ENCODE measurements at places on chromosomes 4 and X. TPM values are rescaled to one million over a fixed set of nuclear protein-coding genes. Genes with fewer than 3 reads are reported as not detected.

DNA sequence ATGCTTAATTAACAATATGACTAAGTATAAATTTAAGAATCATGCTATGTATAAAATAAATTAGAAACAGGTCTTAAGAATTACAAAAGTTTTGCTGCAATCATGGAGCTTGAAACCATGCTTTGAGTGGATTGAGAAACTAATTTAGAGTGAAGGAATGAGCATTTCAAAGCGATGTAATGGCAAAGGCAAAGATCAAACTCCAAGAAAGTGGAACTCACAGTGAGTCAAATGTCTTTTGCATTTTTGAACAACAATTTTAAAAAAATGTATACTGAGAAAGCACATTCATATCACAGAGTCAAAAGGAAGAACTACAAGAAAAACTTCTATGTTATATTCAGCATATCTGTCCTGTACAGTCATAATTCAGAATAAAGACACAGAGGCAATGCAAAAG lies 6.6 kb downstream of the GPRIN3 start:
- DNase-seq: no peak

DNA sequence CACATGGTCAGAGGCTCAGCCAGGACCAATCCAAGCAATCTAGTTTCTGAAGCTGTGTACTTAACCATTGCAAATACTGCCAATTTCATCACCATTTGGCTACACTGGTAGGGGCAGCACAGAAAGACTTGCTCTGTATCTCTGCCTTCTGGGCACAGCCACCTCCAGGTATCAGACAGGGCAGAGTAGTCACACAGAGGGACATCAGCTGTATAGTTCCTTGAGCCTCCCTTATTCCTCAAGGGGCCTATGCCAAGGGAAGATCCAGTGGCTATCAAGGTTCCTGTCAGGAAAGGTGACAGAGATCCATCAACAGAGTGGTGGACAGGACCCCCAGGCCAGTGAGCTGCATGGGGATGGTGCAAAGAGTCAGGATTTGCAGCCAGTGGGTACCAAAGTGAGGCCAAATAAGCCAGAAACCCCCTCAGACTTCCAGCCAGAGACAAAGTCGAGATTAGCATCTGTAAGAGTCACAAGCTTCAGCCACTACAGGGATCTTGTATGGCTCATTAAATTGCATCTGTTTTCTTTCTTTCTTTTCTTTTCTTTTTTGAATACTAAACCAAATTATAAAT lies 381.6 kb upstream of the CPEB2 start:
- DNase-seq: no peak

- DNase-seq: no peak
Observed at GRCh38 chrX:53768451-53768850, 81.9 kb upstream of the HUWE1 start.

DNA sequence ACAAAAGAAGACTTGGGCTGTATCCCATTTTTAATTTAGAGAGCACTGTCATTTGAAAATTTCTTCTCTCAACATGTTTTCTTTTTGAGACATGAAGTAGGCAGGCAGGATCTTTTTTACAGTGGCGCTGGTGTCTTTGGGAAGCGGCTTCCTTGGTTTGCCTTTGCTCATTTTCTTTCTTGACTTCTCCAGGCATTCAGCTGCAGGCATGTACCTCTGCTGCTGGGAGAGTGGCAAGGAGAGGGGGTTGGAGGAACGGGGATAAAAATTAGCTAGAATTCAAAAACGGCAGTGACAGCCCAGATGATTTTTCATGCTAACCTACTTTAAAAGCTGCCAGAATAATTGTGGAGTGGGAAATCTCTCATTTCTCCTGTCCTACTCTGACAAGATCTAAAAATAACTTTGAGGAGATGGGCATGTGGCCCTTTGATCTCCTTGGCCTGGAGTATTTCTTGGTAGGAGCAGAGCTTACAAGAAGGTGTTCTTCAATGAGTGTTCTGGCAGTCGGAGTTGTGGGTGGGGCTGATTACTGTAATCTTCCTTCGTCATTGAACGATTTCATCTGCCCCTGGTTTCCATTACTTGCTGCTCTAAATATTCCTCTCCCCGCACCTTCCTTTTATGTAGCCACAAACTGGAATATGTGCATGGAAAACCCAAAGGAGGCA lies 54.8 kb downstream of the TBL1X start:
- DNase-seq: no peak

GRCh38 chrX:151711154-151711553 lies 4.7 kb upstream of the FATE1 start:
- no peak for DNase-seq

DNA sequence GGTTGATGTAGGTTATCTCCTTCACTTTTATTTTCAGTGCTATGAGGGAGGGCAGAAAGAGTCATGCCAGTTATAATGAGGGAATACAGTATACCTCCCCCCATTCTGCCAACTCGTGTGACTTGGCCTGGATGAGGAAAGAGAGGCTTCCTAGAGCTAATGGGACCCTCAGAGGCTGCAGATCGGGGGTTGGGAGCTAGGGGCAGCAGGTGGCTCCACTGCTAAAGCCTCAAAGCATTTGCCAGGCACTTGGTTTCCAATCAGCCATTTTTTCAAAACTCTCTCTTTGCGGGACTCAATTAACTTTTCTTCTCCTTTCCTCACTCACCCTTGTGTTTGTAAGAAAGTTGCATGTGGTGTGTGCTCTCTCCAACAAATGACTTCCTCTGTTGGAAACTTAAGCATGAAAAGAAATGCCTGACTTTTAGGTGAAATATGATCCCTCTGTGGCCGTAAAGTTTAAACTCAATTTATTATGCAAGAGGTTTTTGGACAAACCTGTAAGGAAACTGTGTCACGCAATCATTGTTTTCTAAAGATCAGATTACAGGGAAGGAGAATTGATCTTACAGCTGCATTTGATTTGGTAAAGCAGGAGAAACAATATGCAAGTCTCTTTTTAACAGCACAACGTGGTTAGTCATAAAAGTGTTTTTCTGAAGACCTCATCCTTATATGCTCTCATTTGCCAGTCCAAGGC lies 7.0 kb downstream of the SFRP2 start:
- DNase-seq: no peak

DNA sequence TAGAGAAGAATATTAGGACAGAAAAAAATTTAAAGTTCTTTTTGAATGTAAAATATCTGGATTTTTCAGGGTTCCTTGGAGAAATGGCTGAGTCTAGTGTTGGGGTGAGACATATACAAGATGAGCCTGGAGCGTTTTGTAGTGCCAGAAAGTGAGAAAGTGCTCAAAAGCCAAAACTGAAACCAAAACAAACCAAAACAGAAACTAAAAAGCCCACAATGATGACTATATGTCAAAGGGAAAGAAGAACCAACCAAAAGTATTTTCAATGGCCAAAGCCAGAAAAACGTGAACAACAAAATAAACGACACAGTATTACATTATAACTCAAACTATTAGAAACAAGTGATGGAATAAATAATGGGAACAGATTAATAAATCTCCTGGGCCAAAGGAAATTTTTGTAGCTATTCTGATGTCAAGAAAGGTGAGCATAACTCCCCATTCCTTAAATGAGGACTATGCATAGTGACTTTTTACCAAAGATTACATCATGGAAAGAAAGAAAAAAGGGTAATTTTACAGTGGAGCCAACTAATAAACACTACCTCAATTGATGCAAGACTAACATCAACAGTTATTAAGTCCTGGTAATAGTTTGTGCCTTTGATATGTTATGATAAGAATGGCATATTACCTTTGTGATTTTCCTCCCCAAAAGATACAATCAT lies 1137.6 kb downstream of the C4orf33 start:
- no peak for DNase-seq

- DNase-seq: no peak
Observed at GRCh38 chr4:80610845-80611677, 275.5 kb downstream of the CFAP299 start.

DNA sequence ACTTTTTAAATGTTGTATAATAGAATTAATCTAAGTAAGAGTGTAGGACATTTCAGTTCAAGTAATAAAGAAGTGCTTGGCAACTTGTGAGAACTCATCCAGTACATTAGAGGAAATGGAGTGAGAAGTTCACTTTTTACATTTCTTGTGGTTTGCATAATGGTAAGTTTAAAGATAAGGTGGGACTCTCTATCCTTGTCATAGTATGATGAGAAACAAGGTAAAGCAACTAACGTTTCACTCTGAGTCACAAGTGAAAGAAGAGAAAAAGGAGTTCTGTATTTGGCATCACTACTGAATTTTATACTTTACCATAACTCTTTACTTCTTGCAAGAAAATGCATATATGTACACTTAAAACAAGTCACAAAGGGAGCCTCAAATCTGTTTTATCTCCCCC lies 219.4 kb downstream of the SLC4A4 start:
- no peak for DNase-seq

DNA sequence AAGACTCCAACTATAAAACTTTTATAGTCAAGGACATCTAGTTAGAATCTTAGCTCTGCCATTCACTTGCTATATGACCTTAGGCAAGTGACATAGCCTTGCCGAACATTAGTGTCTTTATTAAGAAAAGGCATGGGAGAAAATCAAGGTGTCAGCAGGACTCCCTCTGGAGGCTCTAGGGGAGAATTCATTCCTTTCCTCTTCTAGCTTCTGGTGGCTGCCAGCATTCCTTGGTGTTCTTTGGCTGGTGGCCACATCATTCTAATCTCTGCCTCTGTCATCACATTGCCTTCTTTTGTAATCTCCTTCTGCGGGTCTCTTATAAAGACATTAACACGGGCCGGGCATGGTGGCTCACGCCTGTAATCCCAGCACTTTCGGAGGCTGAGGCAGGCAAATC lies 99.8 kb downstream of the PPP1R2C start:
- DNase-seq: no peak

DNA sequence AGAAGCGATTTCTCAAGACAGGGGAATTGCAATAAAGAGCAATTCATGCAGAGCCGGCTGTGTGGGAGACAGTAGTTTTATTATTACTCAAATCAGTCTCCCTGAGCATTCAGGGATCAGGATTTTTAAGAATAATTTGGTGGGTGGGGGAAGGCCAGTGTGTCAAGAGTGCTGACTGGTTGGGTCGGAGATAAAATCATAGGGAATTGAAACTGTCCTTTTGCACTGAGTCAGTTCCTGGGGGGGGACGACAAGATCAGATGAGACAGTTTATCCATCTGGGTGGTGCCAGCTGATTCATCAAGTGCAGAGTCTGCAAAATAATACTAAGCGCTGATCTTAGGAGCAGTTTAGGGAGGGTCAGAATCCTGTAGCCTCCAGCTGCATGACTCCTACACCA lies 502.4 kb downstream of the NLGN4X start:
- no peak for DNase-seq

- DNase-seq: peak; percentile 24
Observed at GRCh38 chrX:152943826-152944225, 46.0 kb downstream of the ZNF185 start.

- no peak for DNase-seq
Observed at GRCh38 chr4:38128478-38129459, 168.6 kb downstream of the PTTG2 start.

- DNase-seq: no peak
Observed at GRCh38 chr4:182745237-182745636, 171.9 kb downstream of the DCTD start.

GRCh38 chr4:155608225-155608885 lies 58.3 kb upstream of the GUCY1A1 start:
- no peak for DNase-seq

- no peak for DNase-seq
Observed at GRCh38 chr4:102392033-102392744, 46.9 kb upstream of the SLC39A8 start.

DNA sequence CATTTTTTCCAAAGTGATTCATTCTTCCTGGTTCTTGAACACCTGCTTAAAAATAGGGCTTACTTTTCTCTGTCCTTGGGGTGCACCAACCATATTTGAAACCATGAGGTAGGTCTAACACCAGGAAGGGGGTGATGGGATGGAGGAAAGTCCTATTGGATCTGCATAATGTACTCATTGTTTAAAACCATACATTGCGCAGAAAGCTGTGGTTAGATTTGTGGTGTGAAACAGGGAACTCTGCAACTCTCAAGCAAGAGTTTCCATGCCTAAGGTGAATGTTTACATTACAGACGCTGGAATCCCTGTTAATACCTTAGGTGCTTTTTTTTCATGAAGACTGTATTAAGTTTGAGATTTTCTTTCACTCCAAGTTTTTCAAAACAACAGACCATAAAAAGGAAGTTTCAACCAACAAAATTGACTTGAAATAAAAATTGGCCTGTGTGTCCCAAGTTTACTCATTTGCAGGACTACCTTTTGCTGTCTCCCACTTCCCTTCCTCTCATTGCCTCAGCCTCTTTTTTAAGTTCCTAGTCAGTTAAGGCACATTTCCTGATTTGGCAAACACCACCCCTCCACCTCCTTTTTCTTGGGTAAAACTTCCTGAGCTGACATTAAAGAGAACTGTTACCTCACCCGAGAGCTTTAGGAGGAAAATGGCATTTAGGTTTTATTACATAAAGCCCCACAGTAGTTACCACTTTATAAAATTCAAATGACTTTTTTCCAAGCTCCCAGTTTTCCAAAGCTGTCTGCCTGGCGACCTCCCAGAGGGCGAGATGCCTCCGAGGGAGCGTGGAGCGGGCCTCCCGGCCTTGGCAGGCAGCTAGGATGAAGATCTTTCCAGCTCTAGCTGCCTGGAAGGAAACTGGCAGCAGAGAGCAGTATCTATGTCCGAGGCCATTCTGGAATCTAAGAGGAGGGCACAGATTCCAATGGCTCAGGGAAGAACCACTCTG lies 47.9 kb upstream of the RBPJ start:
- DNase-seq: no peak

DNA sequence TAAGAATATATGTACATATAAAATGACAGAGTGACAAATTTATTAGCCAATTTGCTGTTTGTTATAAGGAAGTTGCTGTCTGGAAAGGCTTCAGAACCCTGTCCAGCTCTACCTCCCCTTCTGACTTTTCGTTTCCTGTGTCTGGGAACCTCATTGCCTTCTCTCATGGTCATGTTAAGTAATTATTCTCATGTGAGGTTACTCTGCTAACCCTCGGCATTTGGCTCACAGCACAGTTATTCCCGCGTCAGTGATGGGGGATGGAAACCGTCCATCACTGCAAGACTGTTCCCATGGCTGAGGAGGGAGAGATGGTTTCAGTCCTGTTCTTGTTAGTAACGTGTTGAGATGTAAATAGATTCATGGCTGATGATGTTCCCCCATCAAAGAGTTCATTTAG lies 11.9 kb downstream of the EDNRA start:
- DNase-seq: no peak

DNA sequence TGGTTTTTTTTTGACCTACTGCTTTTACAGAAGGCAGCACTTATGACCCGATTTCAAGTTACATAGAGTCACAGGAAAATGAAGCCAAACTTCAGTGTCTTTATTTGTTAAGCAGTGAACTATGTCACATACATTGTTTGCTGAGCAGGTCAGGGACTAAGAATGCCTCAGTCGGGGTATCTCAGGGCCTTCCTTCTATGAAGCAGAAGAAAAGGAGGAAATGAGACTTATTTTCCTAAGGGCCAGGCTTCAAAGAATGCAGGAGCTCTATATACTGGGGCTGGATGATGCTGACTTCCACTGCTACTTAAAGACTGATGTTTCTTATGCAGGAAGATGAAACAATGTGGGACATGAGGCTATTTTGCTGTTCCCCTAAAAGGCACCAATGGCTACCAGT lies 558.4 kb upstream of the IGFBP7 start:
- no peak for DNase-seq

The OFD1 gene
- 61.1 TPM for polyA plus RNA-seq

The SASH3 gene
- polyA plus RNA-seq: 3.4 TPM

The ZCCHC12 gene
- polyA plus RNA-seq: 0.44 TPM

The TCP11X2 gene
- polyA plus RNA-seq: 0.11 TPM

The ACSL4 gene
- polyA plus RNA-seq: 13.5 TPM

The GLRA3 gene
- polyA plus RNA-seq: not detected

The MAGEA11 gene
- not detected for polyA plus RNA-seq
